Inflammatory macrophage treated with lipopolysaccharide for 4 hours (primary cell): ENCODE measurements at places on chromosomes 12 and 14.

DNA sequence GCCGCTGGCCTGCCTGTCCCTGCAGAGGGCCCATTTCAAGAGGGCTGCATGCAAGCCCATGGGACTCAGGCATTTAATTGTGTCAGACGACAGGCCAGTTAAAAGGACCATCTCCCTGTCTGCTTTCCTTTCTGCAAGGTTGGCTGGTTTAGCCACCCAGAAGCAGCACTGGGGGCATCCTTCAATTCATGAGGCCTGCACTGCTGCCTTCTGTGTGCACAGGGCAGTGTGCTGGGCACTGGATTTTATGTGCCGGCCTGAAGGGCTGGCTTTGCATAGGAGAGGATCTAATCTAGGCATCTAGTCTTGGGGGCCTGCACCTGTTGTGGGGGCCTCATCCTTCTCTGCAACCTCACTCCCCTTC lies 114.1 kb upstream of the FKBP4 start:
- DNase-seq, result no peak

DNA sequence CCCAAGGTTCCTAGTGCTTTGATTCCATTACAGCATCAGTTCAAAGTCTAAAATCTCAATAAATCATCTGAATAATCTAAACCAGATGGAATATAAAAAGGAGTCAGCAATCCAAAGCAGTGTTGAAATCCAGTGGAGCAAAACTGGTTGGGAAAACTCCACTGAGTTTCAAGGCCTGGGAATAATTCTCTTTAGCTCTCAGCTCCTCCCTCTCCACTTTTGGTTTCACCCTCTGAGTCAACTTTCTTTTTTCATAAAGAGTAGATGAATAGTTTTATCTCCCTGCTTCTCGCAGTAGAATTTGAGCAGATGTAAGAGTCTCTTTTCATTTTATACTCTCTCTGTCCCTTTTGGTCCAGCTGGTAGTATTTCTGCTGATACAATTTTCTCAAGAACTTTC lies 338.6 kb downstream of the APAF1 start:
- DNase-seq, result no peak

- no peak for DNase-seq
These were observed 5.4 kb downstream of the SLC15A4 start for GRCh38 chr12:128818065-128819022.

DNA sequence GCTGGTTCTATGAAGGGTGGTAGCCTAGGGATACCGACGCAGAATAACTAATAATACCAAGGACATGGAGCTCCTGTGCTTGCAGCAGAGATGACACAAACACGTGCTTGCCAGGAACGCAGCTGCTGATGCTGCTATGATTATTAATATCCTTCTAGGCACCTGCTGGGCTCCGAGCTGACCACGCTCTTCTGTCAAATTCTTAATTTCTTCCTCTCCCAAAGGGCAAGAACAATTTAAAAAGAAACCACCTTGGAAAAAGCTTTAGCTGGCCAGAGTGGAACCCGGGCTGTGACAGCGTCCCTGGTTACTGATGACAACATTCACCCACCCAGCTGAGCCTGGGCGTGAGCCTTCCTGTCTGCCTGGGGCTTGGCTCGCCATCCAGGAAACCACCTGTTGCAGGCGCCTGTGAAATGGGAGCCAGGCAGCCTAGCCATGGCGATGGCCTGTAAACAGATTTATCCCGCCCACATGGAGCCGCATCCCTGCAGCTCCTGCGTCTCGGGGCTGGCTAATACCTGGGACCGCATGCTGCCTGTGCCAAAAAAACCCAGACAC lies 28.8 kb downstream of the CLMN start:
- DNase-seq, result no peak

- DNase-seq, result no peak
These were observed 128.2 kb downstream of the SLC38A6 start for GRCh38 chr14:61109288-61109687.

GRCh38 chr14:35998303-35998702 lies 172.2 kb downstream of the BRMS1L start:
- DNase-seq, result no peak

DNA sequence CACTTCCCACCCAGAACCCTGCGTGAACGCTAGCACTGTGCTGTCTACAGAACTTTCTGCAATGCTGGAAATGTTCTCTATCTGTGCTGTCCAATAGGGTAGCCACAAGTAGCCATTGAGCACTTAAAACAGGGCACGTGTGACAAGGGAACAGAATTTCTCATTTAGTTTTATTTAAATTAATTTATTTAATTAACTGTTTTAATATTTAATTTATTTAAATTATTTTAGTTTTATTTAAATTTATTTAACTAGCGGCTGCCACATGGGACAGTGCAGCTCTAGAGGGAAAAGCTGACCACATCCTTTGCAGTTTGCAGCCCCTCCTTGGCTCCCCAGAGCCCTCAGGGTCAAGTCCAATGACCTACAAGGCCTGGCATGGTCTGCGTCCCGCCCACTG lies 35.0 kb upstream of the CORO1C start:
- no peak for DNase-seq

DNA sequence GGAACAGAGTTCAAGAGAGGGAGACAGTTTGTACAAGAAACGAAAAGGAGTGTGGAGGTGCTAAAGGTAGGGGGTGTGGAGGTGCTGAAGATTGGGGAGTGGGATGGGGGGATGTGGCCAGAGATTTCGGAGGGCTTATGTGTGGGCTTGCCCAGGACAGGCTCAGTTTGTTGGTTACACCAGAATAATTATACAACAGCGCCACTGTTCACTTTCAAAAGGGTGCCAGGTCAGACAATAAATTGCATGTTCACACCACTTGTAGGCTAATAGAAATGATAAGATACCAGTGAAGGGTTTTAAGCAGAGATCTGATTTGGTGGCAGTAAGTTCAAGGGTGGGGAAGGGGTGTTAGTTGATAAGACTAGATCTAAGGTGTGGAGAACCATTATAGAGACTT lies 75.3 kb downstream of the PRKCH start:
- DNase-seq, result no peak

GRCh38 chr12:15629108-15629507 lies 160.1 kb downstream of the EPS8 start:
- DNase-seq, result peak; percentile 55

GRCh38 chr12:39852346-39852745 lies 232.7 kb upstream of the ABCD2 start:
- DNase-seq, result no peak

DNA sequence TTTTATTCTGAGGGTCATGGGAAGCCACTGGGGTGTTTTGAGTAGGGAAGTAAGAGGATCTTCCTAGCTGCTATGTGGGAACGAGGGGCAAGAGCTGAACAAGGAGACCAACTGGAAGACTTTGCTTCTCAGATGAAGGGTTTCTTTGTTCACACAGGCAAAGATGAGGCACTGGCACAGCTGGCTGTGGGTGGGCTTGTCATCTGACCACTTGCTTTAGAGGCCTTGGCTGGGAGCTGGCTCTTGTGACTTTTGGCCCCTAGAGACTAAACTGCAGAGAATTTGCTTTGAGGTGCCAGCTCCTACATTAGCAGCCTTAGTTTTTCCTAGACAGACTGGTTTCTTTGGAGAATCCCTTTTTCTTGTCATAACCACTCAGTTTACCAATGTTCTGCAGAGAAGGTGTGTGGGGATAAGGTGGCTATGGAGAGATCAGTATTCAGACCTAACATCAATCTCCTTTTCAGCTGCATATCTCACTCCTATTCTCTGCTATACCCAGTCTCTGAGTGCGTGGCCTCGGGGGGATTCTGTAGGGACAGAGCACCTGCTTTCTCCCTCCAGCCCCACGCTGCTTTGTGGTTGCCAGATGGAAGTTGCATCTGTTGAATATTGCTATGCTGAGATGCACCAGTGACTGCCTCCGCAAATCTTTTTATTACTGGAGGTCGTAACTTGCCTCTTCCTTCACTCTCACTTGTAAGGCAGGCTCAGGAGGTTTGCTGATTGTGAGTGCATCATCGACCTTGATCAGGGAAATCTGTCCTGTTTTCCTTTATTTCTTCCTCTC lies 12.7 kb downstream of the PPP2R5C start:
- DNase-seq, result no peak

- no peak for DNase-seq
These were observed 61.7 kb upstream of the FBRSL1 start for GRCh38 chr12:132427999-132428935.

- DNase-seq, result peak; percentile 13
These were observed 885.8 kb upstream of the TMEM132C start for GRCh38 chr12:127381043-127381668.

GRCh38 chr12:65019696-65020234 lies 101.3 kb downstream of the WIF1 start:
- no peak for DNase-seq

GRCh38 chr14:63229330-63230059 lies 25.3 kb downstream of the RHOJ start:
- DNase-seq, result no peak

GRCh38 chr12:27464220-27464554 lies 17.7 kb downstream of the SMCO2 start:
- peak; percentile 25 for DNase-seq

- no peak for DNase-seq
These were observed 207.0 kb downstream of the NAV3 start for GRCh38 chr12:78037707-78038106.

GRCh38 chr14:52473557-52473956 lies 78.7 kb downstream of the TXNDC16 start:
- DNase-seq, result peak; percentile 58

DNA sequence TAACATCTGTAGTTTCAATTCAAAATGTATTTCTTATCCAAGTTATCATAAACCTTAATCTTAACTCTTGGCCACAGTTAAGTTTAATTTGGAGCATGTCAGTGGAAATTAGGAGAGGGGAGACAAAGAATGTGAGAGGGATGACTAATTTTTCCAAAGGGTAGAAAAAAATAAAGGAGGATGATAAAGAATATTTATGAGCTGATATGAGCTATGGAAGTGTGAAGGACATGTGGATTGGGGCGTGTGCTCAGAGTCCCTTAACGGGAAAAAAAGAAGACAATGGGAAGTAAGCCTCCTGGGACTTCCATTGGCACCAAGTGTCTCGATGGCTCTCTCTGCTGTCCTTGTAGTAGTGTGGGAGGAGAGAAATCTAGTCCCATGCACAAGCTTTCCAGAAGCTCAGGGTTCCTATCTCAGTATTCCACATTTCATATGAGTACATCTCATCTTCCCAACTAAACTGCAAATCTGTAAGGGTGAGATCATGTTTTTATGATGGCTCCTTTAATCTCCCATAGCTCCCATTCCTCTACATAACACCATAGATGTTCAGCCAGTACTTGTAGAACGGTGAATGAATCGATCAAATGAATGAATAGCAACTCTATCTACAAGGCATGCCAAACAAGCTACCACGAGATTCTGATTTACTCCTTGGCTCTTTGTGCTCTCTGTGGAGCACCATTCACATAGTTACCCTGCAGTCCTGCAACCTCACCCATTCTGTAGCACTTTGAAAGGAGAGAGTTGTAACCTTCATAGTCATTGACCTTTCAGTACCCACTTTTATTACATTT lies 27.4 kb downstream of the BCL2L14 start:
- no peak for DNase-seq

- DNase-seq, result peak; percentile 16
These were observed 68.5 kb downstream of the BHLHE41 start for GRCh38 chr12:26056335-26056734.

DNA sequence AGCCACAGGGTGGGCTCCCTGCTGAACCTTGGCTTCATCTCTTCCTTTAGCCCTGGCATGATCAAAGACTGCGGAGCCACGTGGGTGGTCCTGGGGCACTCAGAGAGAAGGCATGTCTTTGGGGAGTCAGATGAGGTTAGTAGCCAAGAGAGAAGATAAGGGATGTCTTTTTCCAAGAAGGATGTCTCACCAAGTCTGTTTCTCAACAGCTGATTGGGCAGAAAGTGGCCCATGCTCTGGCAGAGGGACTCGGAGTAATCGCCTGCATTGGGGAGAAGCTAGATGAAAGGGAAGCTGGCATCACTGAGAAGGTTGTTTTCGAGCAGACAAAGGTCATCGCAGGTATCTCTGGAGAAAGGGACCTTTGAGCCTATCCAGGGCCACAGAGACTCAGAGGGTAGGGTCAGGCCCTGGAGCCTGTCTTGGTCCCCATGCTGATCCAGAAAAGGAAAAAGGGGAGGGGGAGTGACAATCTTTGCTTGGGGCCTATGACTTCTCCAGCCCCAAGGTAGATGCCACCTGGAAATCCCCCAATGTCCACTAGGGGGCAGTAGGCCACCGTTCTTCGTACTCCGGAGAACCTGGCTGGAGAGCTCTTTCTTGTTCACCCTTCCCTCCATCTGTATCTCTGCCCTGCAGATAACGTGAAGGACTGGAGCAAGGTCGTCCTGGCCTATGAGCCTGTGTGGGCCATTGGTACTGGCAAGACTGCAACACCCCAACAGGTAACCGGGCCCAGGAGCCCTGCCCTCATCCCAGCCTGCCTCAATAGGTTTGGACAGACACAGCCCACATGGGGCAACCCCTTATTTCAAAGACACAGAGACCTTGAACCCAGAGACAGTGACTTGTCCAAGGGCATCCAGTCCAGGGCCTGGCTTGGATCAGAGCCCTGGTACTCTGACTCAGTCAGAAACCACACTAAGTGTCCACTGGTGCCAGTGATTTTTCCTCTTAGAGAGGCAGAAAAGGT lies 2.0 kb downstream of the TPI1 start:
- peak; percentile 58 for DNase-seq

- no peak for DNase-seq
These were observed 1085.4 kb downstream of the SLC6A15 start for GRCh38 chr12:83827193-83827592.

DNA sequence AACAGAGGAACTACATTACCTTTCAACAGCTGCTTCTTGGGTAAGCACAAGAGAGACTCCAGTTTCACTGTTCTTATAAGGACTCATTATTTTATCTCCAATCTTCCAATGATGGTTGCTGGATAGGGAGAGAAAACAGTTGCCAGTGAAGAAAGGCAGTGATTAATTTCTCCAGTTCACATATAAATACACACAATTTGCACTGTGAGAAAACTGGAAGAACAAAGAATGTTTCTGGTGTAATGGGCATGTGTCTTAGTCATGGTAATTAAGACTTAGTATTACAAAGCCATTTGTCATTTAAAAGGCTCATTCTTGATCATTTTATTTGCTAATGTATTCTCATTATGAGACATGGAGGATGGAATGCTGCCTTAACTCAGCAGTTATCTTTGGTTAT lies 78.0 kb upstream of the FAR2 start:
- DNase-seq, result no peak

GRCh38 chr12:105554223-105554678 lies 223.8 kb downstream of the C12orf75 start:
- DNase-seq, result no peak

DNA sequence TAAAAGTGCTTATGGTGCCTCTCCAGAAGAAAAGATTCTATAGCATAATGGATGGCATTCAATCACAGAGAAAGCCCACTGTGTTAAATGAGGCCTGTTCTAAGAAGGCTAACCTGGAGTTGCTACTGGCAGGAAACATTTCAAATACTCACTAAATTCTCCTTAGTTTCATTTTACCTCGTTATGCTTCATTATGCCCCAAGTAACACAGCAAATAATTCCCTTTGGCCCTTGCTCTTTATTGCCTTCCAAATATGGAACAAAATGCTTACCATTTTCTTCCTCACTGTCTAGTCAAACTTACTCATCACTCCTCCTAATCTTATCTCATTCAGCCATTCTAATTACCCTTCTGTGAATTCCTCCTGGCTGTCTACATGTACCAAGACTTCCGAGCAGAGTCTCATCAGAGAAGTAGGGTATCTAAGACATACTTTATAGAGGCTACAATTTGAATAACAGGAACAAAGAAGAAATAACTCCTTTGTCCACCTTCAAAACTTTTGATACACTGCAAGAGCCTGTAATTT lies 292.1 kb upstream of the CLEC14A start:
- no peak for DNase-seq

- no peak for DNase-seq
These were observed 141.8 kb downstream of the MYRFL start for GRCh38 chr12:69966839-69967238.

GRCh38 chr12:110269622-110270124 lies 11.4 kb upstream of the ATP2A2 start:
- DNase-seq, result no peak

GRCh38 chr12:29316752-29317151 lies 64.2 kb downstream of the ERGIC2 start:
- no peak for DNase-seq
